ENCODE measurements at places on chromosomes 6 and 20. TPM values are rescaled to one million over a fixed set of nuclear protein-coding genes. Genes with fewer than 3 reads are reported as not detected.

DNA sequence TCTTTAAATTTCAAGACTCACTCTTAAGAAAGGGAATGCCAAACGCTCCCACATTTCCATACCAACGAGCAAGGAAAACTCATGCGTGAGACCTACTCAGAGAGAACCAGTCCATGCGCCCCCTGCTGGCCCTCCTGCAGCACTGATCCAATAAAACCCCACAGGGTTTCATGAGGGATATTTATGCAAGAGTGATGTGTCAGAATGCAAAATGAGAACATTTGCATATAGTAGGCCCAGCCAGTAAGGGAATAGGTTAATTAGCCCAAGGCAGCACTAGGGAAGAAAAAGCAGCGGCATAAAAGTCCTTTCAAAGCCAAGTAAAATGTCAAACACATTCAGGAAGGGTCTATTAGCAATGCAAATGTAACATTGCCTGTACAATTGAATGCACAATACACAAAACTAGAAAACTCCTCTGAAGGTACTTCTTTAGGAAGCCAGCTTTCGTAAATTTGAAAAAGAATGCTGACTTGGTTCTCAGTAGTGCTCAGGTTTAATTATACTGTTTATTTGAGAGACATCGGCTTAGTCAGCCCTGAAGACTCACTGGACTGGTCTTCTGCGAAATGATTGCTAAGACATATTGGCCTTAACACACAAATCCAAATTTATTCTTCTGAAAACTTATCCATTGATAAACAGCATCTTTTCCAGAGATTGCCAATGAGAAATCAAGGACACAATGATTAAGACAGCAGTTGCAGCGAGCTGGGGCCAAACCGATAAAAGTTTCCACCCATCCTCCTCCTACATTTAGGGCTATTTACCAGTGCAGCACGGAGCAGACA, 93.2 kb downstream of the GMPR start:
- peak; percentile 45 for DNase-seq

DNA sequence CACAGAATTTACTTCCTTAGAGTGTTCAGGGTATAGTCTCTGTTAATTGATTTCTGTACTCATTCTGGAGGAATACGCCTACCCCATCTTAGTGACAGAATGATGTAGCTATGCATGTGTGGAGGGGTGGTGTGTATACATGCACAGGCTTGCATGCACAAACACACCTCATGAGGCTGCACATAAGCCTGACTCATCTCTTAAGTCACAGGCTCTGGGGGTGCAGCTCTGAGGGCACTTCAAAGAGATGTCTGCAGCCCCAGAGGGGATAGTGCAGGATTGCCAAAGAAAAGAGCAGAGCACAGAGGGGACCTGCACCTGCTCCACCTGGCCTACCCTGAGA, 24.6 kb downstream of the TBX18 start:
- no peak for DNase-seq

- no peak for DNase-seq
Measured at GRCh38 chr6:39062014-39062740, 13.6 kb downstream of the GLP1R start.

Gene ARID1B
- polyA plus RNA-seq = 95.8 TPM

DNA sequence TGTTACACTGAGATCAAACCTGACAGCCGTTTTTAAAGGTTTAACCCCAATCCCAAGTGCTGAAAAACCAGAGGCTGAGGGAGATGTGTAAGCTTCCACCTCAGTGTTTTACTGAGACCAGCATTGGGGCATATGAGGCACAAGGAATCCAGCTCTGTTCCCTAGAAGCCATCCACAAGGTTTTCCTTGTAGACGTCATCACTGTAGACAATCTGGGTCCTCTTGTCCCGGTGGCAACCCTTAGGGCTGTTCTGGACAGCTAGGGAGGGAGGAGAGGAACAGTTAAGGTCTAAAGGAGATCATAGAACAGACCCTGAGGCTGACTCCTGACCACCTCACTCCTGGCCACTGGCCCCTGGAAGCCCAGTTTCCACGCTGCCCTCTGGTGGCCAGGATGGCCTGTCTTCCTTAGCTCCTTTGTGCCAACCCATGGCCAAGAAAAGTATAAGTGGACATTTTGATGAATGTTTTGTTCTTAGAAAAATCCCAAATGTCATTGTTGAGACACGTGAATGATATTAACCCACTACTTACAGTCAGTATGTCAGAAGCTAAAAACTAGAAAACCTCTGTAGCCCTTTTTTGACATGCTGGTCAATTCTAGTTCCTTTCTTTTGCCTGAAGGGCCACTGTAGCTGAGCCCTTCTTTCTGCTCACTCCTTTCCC, 6.4 kb downstream of the CFB start:
- no peak for DNase-seq

GRCh38 chr6:153575528-153575927, 444.4 kb upstream of the RGS17 start:
- DNase-seq = peak; percentile 36

Gene RHAG
- 2.0 TPM for polyA plus RNA-seq

DNA sequence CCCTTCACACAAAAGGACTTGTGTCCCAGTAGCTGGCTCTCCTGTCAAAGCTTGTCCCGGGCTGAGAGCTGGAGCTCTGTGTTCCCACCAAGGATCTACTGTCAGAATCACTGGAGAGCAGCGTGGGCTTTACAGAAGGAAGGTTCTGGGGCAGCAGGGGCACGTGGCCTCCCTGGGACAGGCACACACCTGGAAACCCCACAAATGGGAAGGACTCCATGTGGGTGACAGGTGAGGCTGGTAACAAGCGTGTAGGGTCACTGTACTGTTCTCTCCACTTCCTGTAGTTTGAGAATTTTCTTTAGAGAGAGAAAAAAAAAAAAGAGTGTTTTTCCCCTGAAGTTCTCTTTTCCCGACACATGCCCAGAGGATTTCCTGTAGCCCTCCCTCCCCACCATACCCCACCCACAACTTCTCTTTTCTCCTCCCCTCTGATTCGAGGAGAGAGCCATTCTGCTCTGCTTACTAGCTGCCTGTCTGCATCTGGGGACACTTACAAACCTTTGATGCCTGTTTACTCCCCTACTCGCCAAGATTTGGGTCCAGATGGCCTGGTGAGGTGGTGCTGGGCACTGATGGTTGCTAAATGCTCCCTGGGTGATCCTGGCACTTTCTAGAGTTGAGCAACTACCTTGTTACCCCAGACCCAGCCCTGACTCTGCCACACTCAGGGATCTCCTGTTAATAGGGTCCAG, 84.1 kb upstream of the SIRPA start:
- no peak for DNase-seq

DNA sequence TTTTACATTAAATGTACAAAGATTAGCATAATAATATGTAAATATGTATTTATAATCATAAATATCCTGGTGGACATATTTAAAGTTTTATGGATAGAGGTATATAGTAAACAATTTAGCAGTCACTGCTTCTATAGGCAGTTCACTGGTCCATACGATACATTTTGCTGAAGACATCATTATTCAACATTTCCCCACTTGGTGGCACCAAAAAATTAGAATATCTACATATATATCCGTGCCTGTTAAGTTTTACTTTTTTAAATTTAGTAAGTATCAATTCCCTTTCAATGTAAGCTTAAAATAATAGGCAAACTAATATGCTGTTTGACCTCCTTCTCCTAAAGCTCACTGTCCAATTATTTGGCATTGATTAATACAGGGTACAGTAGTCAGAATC, 64.2 kb downstream of the LMBRD1 start:
- DNase-seq = peak; percentile 10

GRCh38 chr20:43959079-43959919, 44.6 kb downstream of the TOX2 start:
- no peak for DNase-seq

Gene AKAP7
- 23.5 TPM for polyA plus RNA-seq

DNA sequence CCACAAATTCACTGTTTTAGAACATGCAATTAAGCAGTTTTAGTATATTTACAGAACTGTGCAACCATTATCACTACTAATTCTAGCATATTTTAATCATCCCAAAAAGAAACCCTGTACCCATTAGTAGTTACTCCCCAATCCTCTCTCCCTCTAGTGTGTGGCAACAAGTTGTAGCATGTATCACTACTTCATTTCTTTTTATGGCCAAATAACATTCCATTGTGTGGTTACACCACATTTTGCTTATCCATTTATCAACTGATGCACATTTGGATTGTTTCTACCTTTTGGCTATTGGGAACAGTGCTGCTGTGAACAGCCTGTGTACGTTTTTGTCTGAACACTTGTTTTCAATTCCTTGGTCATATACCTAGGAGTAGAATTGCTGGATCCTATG, 31.5 kb upstream of the FKBP1A start:
- DNase-seq = no peak

All from right lung (tissue), 10 donors.